Activated T-helper 9 cell treated with anti-CD3 and anti-CD28 coated beads, Interleukin-2, amount 50 U/mL, for 16 hours (primary cell): ENCODE measurements at places on chromosomes 1 and 21.

- no peak for DNase-seq
Observed at GRCh38 chr1:220966881-220967611, 87.8 kb downstream of the HLX start.

DNA sequence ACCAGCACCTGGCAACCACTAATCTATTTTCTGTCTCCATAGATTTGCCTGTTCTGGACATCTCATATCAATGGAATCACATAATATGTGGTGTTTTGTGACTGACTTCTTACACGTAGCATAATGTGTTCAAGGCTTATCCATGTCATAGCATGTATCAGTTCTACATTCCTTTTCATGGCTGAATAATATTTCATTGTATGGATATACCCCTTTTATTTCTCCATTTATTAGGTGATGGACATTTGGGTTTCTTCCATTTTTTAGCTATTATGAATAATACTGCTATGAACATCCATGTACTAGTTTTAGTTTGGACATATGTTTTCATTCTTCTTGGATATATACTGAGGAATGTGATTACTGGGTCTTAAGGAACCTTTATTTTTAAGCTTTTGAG, 78.0 kb upstream of the OLIG2 start:
- no peak for DNase-seq

GRCh38 chr1:37947364-37947763, 511 bp upstream of the INPP5B start:
- DNase-seq, result no peak

DNA sequence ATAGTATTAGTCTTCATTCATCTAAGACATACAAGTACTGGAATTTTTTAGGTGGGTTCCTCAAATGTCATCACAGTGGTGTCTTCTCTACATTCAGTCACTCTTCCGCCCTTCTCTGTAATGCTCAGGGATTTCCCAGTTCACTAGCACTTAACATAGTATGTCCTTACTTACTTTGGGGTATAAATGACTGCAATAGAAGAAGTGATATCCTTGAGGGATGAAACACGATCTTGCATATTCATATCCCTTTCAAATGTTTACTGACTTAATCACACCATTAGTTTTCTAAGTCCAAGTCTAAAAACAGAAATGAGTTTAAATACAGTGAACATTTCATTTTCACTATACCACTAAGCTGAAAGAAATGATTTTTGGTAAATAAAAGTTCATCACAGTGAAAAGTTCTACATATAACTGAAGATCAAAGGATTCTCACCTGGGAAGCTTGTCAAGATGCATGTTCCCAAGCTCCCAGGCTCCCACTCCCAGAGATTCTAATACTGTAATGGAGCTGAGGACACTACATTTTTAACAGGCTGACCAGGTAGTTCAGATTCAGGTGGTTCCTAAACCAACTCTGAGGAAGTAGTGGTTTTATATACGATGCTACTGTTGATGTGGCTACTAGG, 29.7 kb downstream of the MRPL39 start:
- no peak for DNase-seq

DNA sequence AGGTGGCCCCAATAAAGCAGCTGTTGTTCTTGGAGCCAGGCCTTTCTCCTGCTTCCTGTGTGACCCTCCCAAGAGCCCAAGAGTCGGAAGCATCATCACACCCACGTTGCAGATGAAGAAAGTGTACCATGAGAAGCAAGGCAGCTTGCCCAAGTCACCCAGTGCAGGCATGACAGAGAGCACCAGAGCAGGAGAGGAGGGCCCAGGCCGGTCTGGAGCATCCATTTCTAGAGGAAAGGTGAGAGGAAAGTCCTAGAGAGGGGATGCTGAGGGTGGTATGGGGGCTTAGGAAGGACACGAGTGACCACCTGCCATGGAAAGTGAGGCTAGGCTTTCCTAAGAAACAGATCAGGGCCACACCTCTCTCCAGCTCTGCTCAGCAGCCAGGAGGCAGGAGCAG, 47.0 kb downstream of the C1orf198 start:
- no peak for DNase-seq
